ENCODE measurements at places on chromosomes 6 and 20.

DNA sequence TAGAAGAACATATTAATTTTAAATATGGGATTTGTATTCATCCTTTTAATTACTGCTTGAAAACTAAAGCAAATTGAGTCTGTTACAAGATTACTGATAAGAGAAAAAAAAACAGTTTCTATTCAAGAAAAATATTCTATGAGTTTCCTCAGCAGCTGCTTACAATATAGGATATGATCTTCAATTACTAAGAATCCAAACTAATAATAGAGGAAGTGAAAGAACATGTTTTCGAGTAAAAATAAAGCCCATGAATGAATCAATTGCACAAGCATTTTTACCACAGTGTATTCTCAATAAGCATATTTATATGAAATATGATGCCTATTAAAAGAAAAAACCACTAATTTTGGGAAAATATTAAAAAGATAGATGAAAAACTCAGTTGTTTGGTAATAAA, 63.4 kb downstream of the AHI1 start:
- no peak for DNase-seq

GRCh38 chr6:35046862-35047261, 94.3 kb downstream of the TCP11 start:
- no peak for DNase-seq

- DNase-seq: no peak
Observed at GRCh38 chr20:12113468-12114371, 196.0 kb downstream of the BTBD3 start.

DNA sequence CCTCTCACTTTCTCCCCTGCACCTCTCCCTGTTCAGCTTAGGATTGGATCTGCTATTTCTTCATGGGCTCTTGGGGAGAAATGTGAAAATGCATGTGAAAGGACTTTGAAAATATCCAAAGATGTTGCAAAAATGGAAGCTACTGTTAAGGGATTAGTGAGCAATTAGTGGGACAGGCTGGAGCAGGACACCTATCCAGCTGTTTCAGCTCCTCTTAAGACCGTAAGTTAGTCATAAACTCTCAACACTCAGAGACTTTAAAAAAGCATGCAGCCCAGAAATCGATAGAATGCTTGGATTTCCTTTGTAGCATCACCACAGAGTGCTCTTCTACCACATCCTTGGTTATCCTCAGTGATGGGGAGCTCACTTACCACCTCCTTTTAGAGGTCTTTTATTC, 88.7 kb downstream of the SLC24A3 start:
- no peak for DNase-seq

- DNase-seq: no peak
Observed at GRCh38 chr6:159984268-159984786, 15.4 kb downstream of the IGF2R start.

DNA sequence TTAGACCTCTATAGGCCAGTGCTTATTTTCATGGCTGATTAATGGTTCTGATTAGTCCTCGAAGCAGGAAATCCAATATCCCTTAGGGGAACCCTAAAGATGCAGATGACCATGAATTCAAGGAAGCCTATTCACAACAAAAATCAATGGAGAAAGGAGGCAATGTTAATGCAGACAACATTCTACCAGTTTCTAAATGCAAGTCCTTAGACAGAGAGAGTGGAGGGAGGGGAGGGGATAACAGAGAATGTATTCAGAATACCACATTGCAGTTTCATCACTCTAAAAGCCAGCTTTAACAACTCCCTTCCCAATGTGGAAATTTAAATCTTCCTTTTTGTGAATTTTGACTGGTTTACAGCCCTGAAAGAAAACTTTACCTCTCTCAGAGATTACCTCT, 87.1 kb upstream of the POU3F2 start:
- DNase-seq: no peak

DNA sequence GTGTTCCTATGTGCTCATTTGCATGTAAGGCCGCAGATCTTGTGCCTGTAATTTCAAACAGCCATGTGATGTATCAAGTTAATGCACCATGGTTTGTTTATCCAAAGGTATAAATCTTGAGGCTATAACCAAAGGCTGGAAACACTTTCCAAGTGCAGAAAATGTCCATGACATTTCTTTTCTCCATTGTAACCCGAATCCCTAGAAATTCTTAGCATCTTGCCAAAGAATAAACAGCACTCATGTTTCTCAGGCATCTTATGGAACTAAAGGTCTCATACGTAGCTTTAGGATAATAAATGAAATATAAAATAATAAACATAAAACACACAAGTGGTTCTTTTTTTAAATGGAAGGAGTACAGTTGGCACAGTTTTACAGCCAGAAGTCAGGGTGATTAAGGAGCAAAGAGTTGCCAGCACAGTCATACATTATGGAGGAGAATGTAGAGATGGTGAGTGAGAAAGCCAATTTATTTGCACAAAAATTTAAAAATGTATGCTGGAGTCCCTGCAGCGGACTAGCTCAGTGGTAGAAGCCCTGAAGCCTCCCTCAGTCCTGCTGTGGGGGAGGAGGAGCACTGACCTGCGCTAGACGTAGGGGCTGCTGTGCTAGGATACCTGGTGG, 18.0 kb downstream of the CDH26 start:
- no peak for DNase-seq

DNA sequence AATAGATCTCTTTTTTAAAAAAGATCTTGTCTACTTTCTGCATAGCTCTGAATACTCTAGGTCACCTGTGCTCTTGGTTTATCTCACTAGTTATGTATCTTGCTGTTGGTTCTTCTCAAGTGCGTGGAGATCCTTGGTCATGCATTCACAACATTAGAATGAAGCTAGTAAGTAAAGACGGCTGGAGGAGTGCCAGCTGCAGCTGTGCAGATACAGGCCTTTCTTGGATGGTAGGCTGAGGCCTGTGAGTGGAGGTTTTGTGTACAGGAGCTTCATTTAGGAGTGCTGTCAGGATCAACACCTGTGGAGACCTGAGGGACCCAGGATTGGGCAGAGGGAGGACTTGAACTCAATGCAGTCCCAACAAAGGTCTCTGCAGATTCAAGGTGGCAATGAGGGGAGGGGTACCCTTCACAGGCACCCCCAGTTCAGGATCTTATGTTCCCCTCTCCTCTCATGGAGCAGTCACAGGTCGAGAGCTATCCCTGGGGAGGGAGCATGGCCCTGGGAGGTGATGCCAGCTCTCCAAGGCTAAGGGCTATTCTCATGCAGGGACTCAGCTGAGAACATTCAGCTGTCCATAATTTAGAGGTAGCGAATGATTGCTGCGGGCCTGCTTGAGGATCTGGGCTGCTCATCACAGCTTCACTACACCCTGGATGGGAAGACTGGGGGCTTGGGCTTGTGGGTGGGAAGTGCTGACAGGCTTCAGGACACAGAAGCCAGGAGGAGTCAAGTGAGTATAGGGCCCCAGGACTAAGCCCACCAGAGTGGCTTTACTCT, 98.9 kb upstream of the ENPP5 start:
- DNase-seq: no peak

DNA sequence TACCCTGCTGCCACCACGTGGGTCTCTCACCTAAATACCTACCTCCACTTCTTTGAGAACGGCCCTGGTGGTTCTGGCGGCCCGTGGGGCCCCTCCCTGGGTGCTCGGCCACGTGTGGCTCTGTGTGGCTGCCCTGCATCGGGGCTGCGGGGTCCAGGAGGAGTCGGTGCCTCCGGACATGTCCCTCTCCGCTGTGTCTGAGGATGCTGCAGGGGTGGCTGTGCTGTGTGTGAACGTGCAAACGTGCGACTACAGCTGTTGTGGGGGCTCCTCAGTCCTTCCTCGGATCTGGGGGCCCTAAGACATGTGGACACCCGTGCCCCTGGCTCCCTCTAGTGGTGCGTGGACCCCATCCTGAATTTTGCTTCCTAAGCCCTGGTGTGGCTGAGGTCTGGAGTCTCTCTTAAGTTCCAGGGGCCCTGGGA, 691.8 kb downstream of the QKI start:
- DNase-seq: no peak

GRCh38 chr20:20367575-20368417, at the start of gene INSM1:
Gene INSM1, plus strand, starts transcription at chr20:20368104. Its CDS starts 164 bp downstream, at chr20:20368268.
- DNase-seq: peak; percentile 54

GRCh38 chr6:134229520-134229919, 88.4 kb downstream of the SGK1 start:
- DNase-seq: no peak

DNA sequence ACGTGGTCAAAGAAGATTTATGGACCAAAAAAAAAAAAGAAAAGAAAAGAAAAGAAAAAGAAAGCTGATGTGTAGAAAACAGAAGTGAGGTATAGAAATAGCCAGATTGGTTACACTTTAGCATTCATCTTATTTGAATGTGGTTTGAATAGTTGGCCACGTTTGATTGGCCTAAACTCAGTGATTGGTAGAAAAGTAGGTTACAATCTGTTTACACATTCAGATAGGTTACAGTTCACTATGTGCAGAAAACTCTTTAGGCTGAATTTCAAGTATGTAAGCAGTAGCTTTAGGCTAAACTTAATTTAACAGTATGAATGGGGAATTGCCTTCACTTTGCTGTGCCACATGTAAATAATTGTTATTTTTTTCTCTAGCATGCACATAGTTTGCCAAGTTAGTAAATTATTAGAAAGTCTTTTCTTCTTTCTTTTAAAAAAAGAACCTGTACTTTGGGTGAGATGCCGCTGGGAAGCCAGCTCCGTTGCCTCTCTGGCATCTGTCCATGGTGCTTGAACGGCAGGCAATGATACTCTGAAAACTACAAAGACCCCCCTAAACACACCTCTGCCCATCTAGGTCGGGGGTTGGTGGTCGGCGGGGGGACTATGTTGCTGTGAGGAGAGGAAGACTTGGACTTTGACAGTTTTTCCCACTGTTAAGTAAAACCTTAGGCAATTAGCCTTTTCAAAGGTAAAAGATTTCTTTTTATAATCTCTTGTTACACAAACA, 173.0 kb downstream of the AIG1 start:
- DNase-seq: no peak

- DNase-seq: no peak
Observed at GRCh38 chr6:30000156-30000791, 57.9 kb downstream of the HLA-A start.

DNA sequence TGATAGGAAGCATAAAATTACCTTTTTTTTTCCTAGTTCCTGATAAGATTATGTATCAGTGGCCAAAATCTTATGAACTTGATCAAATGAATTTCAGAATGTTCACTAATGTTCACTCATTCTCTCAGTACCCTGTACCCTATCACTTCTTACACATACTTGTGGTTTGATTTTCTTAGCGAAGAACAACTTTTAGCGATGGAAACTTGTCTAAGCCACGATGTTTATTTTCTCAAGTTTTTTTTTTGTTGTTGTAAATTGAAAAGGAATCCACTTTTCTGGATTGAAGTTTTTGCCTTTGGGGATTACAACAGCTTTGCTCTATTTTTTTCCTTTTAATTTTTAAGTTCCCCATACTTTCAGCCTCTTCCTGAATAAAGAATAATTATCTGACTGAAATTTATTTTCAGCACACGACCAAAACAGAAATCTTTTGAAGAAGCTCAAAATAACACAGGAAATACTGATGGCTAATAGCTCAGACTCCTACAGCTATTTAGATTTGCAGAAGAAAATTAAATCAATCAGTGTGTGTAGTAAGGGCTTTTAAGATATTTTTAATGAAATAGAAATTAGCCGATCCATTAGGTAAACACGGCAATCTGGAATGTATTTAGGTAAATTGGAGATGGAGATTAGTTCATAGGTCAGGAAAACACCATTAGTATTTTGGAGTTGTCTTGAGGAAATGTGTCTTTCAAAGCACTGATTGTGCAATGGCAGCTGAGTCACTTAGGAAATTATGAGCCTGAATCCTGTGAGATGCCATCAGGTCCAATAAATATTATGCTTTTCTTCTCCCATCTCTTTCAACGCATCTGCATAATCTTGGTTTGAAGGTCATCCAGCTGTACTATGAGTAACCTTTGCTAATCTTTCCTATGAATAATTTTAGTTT, 217.5 kb downstream of the GJA1 start:
- no peak for DNase-seq

- DNase-seq: no peak
Observed at GRCh38 chr6:107075951-107076381, 39.3 kb downstream of the BEND3 start.

- DNase-seq: no peak
Observed at GRCh38 chr20:19660808-19661378, 97.2 kb upstream of the RIN2 start.

- DNase-seq: no peak
Observed at GRCh38 chr6:122733259-122733658, 46.3 kb upstream of the FABP7 start.

- no peak for DNase-seq
Observed at GRCh38 chr6:34527751-34528670, 28.1 kb downstream of the SPDEF start.

DNA sequence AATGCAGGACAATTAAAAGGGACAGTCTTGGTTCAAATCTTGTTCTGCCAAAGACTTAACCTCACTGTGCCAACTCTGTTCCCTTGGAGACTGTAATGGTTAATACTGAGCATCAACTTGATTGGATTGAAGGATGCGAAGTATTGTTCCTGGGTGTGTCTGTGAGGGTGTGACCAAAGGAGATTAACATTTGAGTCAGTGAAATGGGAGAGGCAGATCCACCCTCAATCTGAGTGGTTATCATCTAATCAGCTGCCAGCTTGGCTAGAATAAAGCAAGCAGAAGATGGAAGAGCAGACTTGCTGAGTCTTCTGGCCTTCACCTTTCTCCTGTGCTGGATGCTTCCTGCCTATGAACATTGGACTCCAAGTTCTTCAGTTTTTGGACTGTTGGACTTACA, 474.4 kb downstream of the CD83 start:
- no peak for DNase-seq

GRCh38 chr6:134253681-134254080, 64.2 kb downstream of the SGK1 start:
- DNase-seq: no peak

DNA sequence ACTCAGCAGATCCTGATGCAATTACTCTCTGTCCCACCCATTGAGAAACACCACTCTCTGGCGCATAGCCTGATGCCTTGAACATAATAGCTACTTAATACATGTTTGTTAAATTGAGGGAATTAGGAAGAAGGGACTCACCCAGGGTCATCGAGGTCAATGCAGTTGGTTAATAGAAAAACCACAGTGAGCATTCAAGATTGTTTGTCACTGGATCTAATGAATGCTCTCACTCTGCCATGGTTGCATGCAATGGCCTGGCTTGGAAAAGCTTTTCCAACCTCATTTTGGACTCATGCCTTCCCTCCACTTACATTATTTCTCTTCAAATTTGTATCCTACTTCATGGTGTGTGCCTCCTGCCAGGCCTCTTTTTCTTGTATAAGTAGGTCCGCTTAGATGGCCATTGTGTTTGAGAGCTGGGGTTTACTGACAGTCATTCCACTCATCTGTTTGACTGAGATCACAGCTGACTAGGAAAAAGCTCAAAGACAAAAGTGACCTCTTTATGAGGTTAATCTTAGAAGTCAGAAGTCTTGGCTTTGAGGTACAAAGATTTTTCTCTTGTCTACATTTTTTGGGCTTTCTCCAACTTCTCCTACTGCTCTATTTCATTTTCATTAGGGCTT, 154.8 kb upstream of the RAB32 start:
- DNase-seq: no peak

GRCh38 chr6:53979468-53980067, 131.7 kb upstream of the MLIP start:
- no peak for DNase-seq

- DNase-seq: peak; percentile 24
Observed at GRCh38 chr6:108260126-108260808, 573 bp downstream of the SNX3 start.
